Posterior cingulate gyrus (tissue), 11 donors: ENCODE measurements at places on chromosomes 4 and X.

DNA sequence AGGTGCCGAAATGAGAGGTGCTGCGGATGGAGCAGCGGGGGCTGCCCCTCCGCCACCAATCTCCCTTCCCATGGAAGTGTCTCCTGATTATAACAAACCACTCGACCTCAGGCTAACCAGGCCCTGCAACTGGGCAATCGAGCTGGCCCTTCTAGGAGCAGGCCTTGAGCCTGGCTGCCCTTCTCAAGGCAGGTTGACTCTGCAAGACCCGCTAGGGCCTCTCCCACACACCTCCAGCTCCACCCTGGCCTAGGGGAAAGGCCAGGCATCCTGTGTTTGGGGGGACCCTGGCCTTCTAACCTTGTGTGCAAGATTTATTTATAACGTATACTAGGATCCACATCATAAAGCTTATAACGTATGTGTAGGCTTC lies 3.7 kb upstream of the BCOR start:
- no peak for DNase-seq

- DNase-seq, result no peak
These were observed 91.9 kb upstream of the CPEB2 start for GRCh38 chr4:14910411-14910810.

DNA sequence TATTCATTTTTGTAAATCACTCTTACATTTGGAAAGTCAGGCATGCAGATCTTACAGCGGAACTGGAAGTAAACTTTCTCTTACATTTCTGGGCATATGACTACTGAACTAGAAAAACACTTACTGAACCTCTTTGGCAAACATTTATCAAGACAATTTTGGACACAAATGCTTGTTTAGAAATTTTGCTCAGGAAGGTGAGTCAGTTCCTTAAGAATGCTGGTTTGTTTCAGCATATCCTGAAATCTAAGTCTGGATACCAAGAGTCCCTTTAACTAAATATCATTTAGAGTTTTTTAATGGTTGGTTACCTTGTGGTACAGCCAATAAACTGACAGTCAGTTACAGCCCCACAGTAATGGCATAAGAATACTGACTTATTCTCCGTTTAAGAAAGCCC lies 15.0 kb downstream of the SHISA3 start:
- no peak for DNase-seq

- DNase-seq, result no peak
These were observed 116.0 kb downstream of the SOWAHB start for GRCh38 chr4:76781698-76782595.

- DNase-seq, result peak; percentile 32
These were observed at the start of gene EVC for GRCh38 chr4:5710961-5711478. Gene EVC (plus strand): TSS chr4:5711201. CDS start chr4:5711381, 180 bp downstream.

GRCh38 chrX:23666282-23666681 lies 1.0 kb upstream of the PRDX4 start:
- DNase-seq, result no peak

GRCh38 chr4:167986044-167986443 lies 106.3 kb upstream of the ANXA10 start:
- no peak for DNase-seq
